Activated CD4-positive, CD25-positive, alpha-beta regulatory T cell (primary cell): ENCODE measurements at places on chromosomes 1 and 21.

DNA sequence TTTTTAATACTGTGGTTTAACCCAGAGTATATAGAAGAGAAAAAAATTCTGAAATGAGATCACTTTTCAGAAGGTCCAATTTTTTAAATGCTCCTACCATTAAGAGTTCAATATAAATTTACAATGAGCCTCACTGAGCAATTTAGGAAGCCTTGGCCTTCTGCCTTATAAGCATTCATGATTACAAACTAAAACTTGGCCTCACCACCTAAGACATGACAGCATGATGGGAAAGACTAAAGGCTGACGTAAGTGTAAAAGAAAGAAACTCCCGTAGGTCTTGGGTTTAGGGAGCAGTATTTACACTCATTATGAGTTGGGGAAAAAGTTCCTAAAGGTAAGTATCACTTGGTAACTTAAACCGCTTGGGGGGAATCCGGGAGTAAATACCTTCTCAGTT, 70.7 kb upstream of the ESRRG start:
- DNase-seq = no peak

DNA sequence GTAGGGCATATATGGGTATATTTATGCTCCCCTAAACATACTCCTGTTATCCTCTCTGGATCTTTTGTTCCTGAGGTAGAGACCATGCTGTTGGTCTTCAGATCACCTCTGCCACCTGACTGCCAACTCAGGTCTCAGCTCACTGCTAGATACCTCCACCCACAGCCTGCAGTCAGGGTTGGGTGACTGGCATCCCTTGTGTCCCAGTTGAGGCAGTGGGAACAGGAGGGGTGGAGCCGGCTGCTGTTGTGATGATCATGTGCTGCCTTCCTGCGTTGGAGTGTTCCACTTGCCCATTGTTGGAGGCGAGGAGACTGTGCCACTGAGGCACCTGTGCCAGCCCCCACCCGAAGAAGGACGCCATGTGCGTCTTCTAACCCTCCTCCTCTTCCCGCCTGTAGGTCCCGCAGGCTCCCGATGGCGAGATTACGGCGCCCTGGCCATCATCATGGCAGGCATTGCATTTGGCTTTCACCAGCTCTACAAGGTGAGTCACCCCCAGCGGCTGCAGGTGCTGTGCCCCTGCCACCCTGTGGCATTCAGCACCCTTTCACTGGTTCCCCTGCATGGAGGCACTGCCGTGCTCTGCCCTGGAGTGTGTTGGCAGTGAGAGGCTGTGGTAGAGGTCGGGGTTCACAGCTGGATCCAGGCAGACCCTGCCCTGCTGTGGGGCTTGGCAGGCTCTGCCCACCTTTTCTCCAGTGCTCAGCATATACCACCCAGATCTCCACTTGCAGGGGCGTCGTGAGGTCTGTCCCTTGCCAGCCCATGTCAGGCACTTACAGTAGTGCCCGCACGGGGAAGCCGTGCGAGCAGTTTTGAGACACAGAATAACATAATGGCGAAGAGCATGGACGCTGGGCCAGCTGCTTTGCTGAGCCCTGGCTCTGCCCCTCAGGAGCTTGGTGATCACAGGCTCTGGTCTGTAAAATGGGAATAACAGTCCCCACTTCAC, 143.5 kb downstream of the PEX14 start:
- no peak for DNase-seq

- DNase-seq = peak; percentile 11
Observed at GRCh38 chr1:115052454-115053083, 22.9 kb downstream of the TSHB start.

- no peak for DNase-seq
Observed at GRCh38 chr1:245978915-245979314, 528.2 kb downstream of the SMYD3 start.

GRCh38 chr1:171610385-171610784, 11.7 kb upstream of the MYOCOS start:
- no peak for DNase-seq

DNA sequence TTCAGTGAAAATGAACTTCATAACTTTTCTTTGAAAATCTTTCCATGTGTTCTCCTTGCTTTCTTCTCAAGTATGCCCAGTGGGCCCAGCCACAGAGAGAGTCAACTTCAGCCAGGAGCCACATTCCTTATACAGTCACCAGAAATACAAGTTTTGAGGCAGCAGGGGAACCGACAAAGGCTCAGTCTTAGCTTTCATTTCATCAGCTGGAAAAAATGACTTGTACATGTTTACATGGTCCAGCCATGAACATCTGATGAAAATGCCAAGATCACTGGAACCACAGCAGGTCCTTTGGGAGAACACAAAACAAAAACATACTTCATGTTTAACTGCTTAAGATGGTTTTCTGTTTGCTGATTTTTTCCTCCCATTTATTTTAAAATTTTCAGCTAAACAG, 72.5 kb downstream of the SYDE2 start:
- no peak for DNase-seq
